ENCODE measurements at places on chromosomes 5 and 9.

DNA sequence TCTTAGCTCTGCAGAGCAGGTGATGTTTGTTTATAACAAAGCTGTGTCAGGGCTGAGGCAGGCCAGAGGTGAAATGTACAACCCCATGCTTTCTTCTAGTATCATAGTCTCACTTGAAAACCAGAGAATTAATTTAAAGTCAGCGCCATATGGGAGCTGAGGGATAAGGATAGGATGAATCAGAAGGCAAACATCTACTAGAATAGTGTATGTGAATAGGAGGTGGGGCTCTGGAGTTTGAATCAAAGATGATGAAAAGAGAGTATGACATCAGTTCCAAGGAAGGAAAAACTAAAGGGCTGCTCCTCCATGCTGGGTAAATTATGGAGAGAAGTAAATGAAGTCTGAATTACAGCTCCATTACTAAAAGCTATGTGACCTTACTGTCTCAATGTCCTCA, 441.5 kb downstream of the RASEF start:
- no peak for DNase-seq

DNA sequence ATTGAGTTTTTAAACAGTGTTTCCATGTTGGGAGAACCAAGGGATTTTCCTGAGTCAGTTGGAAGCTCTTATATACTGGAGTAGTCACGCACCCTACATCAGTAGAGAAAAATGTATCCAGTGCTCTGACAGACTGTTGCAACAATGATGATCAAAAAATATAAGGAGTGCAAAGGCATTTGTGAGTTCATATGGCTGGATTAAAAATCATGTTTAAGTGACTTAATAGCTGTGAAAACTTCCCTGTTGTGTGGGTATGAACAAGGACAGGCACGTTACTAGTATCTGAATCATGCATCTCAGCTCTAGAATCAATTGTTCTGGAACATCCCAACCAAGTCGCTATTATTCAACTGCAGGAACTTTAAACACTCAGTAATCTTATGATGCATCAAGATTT, 229.7 kb downstream of the ROR2 start:
- no peak for DNase-seq

GRCh38 chr5:140322751-140323731, 20.1 kb upstream of the PFDN1 start:
- DNase-seq, result no peak

DNA sequence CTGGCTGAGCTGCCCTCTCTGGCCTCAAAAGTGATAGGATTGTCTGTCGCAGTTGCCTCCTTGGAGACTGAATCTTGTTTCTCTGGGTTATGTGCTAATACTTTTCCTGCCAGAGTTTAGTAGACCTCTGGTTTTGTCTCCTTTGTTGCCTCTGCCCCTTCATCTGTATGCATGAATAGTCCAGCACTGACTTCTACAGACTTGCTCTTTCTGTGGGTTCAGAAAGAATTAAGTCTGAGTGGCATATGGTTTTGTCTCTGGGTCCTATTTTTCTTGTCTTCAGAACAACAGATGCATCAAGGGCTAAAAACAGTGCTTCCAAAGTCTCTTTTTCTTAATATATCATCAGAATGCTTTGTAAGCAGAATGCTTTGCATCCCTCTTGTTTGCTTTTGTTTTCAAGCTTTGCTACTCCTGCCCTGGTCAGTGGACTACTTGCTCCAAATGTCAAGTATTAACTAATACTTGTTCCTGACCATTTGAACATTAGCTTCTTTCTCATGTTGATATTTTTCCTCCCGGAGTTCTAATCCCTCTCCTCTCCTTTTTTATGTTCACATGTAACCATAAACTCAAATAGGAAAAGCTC, 131.7 kb downstream of the UNC13B start:
- DNase-seq, result no peak
